ENCODE measurements at places on chromosomes 1 and 21. TPM values are rescaled to one million over a fixed set of nuclear protein-coding genes. Genes with fewer than 3 reads are reported as not detected.

GRCh38 chr1:113534130-113534817, 144.0 kb downstream of the MAGI3 start:
- no peak for DNase-seq

GRCh38 chr1:167249702-167250101, 29.0 kb downstream of the POU2F1 start:
- DNase-seq = no peak

BTBD19 gene
- 2.2 TPM for polyA plus RNA-seq

XCL2 gene
- not detected for polyA plus RNA-seq

- no peak for DNase-seq
Measured at GRCh38 chr1:160061369-160062229, 8.4 kb downstream of the KCNJ10 start.

GRCh38 chr1:33186936-33187335, 5.1 kb upstream of the TRIM62 start:
- no peak for DNase-seq

DNA sequence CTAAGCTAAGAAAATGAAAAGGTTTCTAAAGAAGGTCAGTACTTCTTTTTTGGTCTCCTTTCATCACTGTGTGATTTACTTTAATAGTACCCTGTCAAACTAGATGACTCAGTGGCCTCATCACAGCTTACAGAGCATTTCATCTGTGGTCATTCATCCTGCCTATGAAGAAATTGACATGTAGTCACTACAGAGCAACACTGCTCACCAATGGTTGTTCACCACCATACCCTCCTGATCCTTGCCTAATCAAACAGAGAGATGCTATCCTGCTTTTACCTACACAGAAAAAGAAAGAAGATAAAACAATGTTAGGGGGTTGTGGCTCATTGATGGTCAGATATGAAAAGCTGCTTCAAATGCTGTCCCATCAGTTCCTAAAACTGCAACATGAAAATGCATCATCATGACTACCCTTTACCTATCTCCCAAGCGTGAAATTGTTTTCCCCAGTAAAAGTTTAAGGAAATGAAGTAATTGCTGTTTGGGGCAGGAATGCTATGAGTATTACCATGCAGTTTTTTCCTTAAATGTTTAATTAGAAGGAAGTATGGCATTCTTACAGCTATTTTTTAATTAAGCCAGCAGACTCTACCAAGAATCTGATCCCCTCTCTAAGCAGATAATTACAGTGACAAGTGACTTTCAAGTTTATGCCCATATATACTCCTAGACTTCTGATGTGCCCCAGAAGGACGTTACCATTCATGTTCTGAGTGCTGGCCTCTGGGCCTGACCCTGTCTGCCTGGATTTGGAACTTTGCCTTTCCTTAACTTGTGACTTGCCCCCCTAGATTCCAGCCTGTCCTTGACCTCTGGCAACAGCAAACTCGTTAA, 46.1 kb upstream of the FBXO28 start:
- no peak for DNase-seq

DNA sequence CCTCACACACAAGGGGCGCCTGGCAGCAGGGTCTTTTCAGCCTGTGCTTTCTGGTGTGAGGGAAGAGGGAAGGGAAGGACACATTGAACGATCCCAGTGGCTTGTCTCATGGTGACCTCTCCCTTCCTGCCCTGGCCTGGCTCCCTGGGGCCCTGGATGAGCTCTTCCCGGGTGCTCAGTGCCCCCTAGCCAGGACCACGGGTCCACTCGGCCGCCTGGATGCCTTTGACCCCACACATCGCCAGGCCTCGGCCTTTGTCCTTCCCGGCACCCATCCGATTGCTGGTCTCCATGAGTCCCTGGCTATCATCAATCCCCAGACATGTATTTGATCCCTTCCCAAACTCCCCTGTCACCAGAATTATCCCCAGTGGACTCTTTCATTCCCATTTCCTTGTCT, 6.0 kb upstream of the TFF3 start:
- DNase-seq = no peak

GRCh38 chr1:184050636-184051035, 894 bp upstream of the TSEN15 start:
- no peak for DNase-seq

GRCh38 chr1:55816456-55817426, 601.6 kb upstream of the USP24 start:
- no peak for DNase-seq

MROH9 gene
- 0.04 TPM for polyA plus RNA-seq

DNA sequence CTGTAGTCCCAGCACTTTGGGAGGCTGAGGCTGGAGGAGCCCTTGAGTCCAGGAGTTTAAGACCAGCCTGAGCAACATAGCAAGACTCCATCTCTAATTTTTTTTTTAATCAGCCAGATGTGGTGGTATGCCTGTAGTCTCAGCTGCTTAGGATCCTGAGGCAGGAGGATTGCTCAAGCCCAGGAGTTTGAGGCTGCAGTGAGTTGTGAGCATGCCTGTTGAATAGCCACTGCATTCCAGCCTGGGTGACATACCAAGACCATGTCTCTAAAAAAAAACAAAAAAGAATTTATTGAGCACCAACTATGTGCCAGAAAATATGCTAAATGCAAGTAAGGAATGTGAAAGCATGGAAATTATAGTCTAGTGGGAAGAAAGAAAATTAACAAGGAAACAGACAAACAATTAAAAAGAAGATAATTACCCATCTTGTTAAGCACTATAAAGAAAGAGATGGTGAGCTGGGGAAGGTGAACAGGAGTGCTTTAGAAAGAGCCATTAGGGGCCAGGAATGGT, 104.0 kb upstream of the ZNF678 start:
- DNase-seq = no peak

DNA sequence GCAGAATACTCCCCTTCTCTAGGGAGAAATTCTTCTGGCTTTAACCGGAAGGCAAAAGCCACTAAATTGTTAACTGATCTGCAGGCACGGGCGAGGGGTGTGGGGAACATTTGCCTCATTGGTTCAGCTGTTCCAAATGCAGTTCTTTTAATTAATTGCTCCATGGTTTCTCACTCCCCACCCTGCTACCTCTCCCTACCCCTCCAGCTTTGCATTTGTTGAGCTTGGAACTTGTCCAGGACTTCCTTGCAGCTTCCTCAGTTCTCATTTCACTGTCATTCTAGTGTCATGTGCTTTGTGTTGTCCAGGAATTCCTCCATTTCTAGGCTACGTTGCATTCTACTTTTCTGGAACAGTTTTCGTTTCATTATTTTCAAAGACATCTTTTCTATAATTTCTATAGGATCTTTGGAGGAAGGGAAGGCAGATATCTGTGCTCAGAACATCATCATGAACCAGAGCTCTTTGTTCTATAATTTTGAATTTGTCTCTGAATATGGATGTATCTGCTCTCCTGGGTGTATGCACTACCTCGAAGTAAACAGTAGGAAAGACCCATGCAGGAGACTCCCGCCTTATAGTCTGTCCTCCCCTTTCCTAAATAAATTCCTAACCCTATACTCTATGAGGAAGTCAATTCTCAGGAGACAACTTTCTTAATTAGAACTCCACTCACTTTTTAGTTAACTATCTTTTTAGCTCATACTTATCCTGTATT, 132.4 kb upstream of the LMO4 start:
- no peak for DNase-seq

GRCh38 chr1:198678901-198679329, 40.1 kb downstream of the PTPRC start:
- DNase-seq = no peak

SELENBP1 gene
- polyA plus RNA-seq = 3.0 TPM

DNA sequence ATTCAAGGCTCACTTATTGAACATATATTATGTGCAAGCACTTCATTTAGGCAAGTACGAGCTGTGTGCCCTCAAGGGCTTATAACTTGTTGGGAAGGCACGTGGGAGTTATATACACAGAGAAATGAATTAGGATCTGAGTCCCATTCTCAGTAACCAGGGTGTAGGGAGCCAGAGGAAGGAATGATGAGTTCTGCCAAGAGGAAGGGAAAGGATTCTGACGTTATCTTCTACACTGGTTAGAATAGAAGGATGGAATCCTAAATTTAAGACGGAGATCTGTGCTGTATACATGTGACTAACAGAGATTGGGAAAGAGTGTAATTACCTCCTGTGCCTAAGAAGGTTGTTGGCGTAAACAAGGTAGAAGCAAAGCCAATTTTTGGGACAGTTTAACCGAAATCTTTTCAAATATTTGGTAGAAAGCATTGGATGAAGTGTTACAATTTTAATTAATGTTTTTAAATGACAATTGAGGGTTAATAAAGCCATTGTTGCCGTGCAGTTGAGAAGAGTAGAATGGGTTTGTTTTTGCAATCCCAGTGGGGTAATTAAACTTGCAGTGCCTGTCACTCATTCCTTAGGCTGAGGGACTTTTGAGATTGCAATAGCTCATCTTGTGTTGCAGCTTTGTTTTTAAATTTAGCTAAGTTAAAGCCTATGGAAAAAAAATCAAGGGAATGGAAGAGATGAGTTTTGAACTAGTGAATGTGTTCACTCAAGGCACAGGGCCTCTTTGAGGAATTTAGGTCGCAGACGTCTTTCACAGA, 177.2 kb downstream of the NFIA start:
- no peak for DNase-seq

WNT2B gene
- polyA plus RNA-seq = 0.51 TPM

DNA sequence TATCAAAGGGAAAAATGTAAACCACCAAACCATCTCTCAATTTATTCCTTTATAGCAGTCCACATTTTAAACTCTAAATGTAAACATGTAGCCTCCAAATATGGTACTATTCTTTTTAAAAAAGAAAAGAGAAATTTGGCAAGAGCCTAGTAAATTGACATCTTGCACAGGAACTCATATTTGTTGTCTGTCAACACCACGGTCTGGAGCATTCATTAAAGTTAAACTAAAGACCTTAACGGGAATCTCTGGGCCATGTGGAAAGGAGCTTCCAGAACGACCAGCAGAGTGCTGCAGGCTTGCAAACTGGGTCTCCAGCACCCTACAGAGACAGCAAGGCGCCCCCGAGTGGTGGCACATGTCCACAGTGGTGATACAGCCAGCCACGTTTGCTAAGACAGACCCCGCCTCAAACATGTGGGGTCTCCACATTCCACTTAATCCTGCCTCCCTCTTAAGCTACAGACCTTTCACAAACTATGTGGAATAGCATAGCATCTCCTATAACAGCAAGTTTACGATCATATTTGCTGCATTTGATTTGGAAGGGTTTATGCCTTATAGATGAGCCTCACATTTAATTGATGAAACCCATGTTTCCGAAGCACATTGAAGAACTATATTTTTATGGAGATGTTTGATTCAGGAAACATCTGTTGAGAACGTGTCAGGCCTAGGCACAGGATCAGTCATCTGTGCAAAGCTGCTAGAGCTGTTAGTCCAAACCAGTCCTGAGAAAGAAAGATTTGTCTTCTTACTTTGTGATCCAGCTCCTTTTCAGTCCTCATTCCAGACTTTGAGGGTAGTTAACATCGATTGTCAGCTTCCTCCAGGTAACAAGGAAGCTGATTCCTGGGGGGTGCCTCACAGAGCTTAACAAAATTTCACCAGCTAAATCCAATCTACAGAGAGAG, 96.4 kb upstream of the BACE2 start:
- no peak for DNase-seq

SPRR2A gene
- 4.7 TPM for polyA plus RNA-seq

GRCh38 chr1:168835791-168836190, 106.8 kb upstream of the DPT start:
- no peak for DNase-seq

DNA sequence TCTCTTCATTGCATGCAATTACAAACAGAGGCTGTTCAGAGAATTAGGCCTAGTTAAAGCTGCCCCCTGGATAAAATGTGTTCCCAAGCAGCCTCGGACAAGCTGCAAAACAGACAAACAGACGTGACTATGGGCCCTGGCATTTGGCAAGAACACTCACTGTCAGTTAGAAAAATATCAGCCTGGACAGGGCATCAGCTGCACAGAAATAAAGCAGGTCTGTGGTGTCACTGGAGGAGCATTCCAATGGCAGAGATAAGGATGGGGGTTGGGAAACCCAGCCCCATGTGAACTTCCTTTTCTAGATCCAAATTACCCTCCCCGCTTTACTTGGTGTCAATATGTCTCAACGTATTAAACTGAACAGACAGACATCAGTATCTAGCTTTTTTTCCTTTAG, 177.1 kb downstream of the GPATCH2 start:
- DNase-seq = no peak

DNA sequence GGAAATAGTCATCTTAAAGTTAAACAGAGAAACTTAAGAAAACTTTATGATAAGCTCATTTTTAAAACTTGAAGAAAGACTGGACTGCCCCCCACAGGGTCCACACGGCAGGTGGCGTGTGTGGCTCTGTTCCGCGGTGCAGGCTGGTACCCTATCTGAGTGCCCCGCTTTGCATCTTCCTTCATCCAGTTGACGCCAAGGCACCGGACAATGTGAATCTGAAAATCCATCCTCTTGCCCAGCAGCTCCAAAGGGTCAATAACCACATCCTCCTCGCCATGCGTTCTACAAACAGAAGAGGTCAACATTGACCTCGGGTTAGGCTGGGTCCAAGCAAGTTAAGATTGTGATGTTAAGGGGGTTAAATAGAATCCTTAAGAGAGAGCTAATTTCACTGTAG, 54.5 kb downstream of the SCCPDH start:
- no peak for DNase-seq

- no peak for DNase-seq
Measured at GRCh38 chr1:60930130-60930529, 152.2 kb upstream of the NFIA start.

DNA sequence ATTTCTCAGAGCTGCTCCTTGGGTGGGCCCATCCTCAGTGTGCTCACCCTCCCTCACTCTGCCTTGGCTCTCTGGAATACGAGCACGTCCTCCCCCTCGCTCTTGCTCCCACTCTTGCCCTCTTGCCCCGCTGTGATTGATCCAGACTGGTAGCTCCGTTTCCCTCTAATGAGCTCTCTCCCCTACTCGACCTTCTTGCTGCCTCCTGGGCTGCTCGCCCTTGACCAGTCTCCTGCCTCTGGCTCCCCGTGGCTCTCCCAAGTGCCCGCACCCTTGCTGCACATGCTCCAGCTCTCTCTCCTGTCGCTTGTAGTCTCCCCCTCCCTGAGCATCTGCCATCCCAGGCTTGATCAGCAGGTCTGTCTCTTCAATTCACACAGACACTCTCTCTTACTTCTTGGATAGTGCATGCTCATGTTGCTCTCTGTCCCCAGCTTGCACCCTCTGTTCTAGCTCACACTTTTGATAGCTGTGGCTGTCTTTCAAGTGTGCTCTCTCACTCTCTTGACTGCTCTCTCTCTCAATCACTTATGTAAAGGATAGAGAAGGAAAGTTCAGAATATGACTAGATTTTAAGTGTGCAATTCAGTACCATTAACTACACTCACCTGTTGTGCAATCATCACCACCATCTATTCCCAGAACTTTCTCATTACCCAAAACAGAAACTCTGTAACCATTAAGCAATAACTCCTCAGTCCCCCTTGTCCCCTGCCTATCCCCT, 51.1 kb downstream of the PHC2 start:
- no peak for DNase-seq

GRCh38 chr1:109255678-109256077, 6.3 kb downstream of the CELSR2 start:
- DNase-seq = no peak

RBBP5 gene
- 8.8 TPM for polyA plus RNA-seq

DNA sequence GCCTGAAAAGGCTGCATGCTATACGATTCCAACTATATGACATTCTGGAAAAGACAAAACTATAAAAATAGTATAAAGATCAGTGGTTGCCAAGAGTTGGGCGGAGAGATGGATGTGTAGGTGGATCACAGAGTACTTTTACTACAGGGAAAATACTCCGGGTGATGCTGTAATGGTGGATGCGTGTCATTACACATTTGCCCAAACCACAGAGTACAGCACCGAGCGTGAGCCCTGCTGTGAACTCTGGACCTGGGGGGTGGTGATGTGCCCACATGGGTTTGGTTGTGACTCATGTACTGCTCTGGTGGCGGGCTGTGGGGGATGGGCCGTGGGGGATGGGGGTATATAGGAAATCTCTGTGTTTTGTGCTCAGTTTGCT, 162.7 kb upstream of the COL6A1 start:
- DNase-seq = no peak

All from keratinocyte (primary cell).